ENCODE measurements at places on chromosomes 5 and 9.

- DNase-seq = no peak
These were observed 762 bp upstream of the ST6GALNAC4 start for GRCh38 chr9:127917603-127918002.

GRCh38 chr9:36046923-36047322 is 10.2 kb downstream of the RECK start:
- DNase-seq = no peak

GRCh38 chr5:62149879-62150278 is 156.1 kb upstream of the KIF2A start:
- no peak for DNase-seq

- DNase-seq = no peak
These were observed 102.2 kb downstream of the MEF2C start for GRCh38 chr5:88780736-88781135.

- peak; percentile 56 for DNase-seq
These were observed 275.9 kb downstream of the ACTL7B start for GRCh38 chr9:108579757-108580439.

Measured in globus pallidus (tissue), 1 donor.